GM04504 (cell line): ENCODE measurements at places on chromosomes 11 and 22.

- no peak for DNase-seq
Measured at GRCh38 chr11:3782963-3783362, 14.4 kb downstream of the NUP98 start.

DNA sequence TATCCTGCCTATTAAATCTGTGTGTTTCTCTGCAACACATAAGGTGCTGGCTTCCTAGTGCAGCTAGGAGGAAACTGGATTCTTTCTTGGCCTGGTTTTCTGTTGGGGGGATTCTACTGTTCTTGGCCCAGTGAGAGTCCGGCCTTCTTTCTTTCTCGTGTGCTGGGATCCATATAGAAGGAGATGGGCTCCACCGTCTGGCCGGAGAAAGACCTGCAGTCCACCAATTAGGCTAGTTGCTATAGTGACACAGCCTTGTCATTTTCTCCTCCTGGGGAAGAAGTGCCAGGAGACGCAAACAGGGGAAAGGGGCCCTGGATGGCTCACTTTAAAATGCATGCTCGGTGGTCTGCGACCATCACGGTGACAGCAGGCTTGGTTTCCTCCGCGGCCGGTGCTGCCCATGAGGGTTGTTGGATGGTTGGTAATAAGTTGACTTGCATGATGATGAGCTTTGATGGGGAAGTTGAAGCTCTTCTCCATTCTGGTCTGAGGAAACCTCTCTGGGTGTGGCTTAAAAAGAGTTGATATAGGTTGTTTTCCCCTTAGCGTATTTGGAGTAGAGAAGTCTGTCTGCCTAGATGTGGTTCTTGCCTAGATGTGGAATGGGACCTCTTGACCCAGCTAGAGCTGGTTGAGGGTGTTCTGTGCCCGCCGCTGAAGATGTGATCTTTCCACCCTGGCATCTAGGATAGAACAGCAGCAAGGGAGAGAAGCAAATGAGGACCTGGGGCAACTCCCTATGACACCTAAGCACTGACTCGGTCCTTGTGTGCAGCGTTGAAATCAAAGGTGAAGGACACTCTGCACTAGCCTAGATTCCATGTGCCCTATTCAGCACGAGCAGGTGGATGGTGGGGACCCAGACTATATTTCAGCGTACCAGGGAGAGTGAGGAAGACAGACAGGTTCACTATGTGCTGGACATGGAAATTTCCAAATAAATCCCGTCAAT lies 1335.0 kb downstream of the BRD1 start:
- DNase-seq: peak; percentile 62

DNA sequence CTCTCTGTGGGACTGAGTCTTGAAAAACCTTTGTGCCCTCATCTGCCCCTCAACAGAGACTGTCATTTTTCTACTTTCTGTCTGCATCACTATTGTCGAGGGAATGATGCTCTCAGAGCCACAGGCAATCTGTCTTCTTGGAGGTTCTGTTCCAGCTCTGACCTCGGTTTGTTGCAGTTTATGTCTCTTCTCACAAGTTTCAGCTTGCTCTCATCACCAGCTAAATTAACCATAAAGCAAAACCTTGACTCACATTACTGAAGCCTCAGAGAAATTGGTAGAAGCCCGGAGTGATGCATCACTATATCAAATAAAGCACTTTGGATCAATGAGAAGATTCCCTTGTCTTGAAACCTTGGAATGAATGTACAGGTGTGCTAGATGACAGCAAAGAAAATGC lies 60.6 kb upstream of the BLID start:
- no peak for DNase-seq

- DNase-seq: no peak
Measured at GRCh38 chr22:34198976-34199375, 278.7 kb upstream of the LARGE1 start.

GRCh38 chr11:110433393-110434333 lies 3.9 kb downstream of the FDX1 start:
- no peak for DNase-seq

GRCh38 chr11:44235765-44236201 lies 74.2 kb downstream of the ALX4 start:
- DNase-seq: no peak

GRCh38 chr11:120079750-120080610 lies 57.9 kb downstream of the TRIM29 start:
- DNase-seq: no peak

- DNase-seq: no peak
Measured at GRCh38 chr11:46559815-46560214, 34.0 kb downstream of the AMBRA1 start.

- DNase-seq: no peak
Measured at GRCh38 chr22:48849219-48849912, 978.3 kb downstream of the BRD1 start.

DNA sequence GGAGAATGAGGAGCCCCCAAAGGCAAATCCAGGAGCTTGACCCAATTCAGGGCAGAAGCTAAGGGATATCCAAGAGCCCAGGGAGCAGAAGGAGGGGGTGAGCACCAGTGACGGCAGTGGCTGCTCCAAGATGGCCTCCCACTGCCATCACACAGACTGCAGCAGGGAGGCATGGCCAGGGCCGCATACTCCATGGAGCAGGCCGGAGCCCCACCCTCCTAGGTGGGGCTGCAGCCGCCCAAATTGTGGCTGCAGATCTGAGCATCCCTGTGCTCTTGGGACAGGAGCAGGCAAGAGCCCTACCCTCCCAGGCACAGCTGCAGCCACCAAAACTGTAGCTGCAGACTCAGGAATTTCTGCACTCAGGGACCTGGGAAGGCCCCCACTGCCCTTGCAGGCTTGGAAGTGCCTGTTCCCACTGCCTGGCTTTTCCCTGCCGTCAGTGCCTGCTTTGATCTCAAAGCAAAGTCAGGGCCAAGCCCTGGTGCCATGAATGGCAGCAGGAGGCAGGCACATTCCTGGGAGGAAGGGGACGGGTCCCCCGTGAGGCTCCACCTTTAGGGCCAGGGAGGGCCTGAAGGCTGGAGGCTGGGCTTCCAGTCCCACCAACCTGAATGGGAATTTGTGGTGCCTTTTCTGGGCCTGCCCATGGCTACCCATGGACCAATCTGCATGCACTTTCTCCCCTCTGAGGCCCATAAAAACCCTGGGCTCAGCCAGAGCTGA lies 10.3 kb upstream of the WNT7B start:
- DNase-seq: no peak

GRCh38 chr11:120089036-120090001 lies 48.6 kb downstream of the TRIM29 start:
- DNase-seq: no peak

DNA sequence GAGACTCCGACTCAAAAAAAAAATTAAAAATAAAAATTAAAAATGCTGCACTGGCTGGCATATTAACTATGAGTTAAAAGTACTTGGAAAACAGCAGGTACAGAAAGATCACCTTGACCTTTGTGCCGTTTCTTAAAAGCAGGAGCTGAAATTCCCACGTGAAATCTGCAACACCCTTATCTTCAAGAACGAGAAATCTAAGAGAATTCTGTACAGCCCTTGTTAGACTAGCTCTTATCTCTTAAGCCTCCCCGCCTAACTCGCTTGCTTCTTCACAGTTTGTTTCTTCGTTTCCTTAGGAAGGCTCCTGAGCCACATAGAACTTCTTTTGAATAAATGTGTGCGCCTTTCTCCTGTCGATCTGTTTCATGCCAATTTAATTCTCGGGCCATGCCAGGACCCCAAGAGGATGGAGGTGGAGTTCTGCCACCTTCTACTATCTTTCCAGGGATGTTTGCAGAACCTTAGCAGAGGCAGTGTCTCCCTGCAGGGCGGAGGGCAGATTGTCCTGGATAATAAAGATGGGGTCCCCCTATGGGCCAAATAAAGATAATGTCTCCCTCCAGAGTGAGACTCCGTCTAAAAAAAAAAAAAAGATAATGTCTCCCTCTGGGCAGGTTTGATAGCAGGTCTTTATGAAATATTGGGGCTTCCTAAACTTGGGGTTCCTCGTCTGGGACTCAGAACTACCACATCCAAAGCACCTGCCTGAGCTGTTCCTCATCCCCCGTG lies 27.4 kb upstream of the SYT8 start:
- DNase-seq: no peak

DNA sequence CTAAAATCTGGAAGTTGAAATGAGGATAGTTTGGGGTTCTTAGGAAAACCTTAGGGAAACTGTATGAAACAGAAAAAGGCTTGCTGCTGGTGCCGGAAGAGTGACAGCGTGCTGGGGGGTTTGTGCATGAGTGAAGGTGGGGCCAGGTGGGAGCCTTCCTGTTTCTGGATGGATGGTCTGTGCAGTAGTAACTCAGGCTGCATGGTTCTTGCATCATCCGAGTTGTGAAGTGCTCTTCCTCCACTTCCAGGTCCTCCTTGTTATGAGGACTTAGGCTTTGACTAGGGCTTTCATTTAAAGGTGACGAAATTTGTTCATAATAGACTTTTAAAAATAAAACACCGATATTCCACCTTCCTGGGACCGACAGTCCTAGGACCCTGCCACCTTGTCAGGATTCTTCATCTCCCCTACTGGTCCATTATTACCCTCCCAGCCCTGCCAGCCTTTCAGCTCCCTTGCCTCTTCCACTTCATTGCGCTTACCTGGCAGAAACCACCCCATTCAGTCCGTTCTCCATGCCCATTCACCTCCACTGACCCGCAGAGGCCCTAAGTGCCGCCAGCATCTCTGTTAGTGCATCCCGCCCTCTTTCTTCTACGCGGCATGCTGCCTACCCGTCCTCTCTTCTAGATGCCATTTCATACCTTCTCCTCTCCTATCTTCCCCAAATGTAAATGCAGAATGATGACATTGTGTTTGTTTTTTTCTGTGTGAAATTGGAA lies 47.3 kb downstream of the PPFIA1 start:
- no peak for DNase-seq

DNA sequence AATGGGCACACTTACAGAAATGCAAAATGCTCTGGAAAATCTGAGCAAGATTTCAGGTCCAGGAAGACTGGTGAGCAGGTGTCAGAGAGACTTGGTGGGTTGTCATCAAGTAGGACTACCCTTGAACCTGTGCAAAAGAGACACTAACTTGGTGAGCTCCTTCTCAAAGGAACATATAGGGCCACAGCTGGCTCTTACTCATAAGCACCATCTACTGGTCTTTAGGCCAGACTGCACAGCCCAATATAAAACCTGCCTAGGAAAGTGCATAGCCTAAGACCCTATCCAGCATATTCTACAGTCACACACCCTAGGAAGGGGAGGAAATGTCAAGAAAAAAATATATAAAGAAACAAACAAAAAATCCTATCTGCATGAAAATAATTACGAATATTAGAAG lies 18.2 kb upstream of the OR10W1 start:
- DNase-seq: peak; percentile 9

DNA sequence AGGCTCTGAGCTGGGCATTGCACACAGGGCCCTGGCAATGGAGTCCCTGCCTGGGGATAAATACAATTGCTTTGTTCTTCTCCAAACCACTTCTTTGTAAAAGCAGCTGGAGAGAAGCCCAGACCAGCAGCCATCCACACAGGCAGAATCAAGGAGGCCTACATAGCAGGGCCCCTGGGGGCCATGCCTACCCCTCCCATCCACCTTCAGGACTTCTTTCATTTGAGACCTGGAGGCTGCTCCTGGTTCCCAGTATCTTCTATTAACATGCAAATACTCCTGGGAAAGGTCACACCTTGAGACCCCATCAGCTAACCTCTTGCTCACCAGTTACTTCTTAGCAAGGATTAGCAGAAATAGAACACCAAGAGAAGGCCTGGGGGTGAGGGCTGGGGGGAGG lies 511.1 kb downstream of the SOX6 start:
- DNase-seq: no peak

- DNase-seq: no peak
Measured at GRCh38 chr11:74112877-74113276, 57.9 kb downstream of the C2CD3 start.

DNA sequence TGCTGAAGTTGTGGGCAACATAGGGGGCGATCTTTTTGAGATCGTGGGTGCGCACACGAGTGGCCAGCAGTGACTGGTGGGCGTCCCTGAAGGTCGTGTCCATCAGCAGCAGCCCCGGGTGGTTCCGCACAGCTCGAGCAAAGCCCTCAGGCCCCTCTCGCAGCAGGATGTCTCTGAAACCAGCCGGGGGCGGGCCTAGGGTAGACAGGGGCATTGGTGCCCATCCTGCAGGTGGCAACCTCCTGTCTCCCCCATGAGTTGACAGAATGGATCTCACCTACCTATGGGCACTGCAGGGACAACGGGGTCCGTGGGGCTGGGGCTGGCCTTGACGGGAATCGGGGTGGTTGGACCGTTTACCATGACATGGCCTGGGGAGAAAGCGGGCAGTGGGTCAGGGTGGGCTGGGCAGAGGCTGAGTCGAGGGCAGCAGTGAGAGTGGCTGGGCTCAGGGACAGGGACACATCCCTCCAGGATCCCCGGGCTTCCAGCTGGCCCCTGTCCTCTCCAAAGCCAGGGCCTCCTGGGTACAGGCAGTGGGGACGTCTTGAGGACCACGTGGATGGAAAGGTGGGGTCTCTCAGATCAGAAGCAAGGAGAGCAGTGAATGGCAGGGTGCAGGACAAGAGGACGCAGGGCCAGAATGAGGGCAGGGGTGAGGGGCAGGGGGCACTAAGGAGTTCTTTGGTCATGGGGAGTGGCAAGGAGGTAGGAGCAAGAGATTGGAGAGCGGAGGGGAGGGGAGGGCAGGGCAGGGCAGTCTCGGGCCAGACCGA lies 4.2 kb upstream of the LRFN4 start:
- DNase-seq: no peak

GRCh38 chr11:31560842-31561476 lies 51.4 kb downstream of the ELP4 start:
- DNase-seq: no peak

GRCh38 chr11:61654397-61654829 lies 25.8 kb upstream of the DAGLA start:
- DNase-seq: no peak

- DNase-seq: no peak
Measured at GRCh38 chr22:42296381-42296853, 26.0 kb upstream of the TCF20 start.

DNA sequence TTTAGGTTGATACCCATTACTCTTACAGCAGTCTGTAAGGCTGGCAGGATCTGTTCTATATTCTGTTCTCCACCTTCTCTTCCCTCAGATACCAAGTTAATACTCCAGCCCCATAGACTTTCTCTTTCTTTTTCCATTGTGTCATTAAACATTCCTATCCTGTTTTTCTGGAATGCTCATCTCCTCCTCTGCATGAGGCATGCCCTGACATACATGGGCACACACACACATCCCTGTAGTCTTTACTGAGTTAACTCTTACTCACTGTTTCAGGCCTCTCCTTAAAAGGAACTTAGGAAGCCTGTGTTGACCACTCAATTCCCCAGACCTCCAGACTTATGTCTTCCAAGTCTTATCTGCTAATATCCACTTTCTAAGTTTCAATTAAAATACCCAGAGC lies 476.8 kb downstream of the METTL15 start:
- no peak for DNase-seq

- DNase-seq: no peak
Measured at GRCh38 chr11:61889831-61890230, 1.5 kb downstream of the FADS3 start.

- no peak for DNase-seq
Measured at GRCh38 chr22:40270748-40271373, 75.4 kb upstream of the ADSL start.
